ENCODE measurements at places on chromosomes 5 and 9. TPM values are rescaled to one million over a fixed set of nuclear protein-coding genes. Genes with fewer than 3 reads are reported as not detected.

ZBED3 gene
- 5.9 TPM for total RNA-seq

PCDHB15 gene
- 3.3 TPM for total RNA-seq

TAF1L gene
- total RNA-seq, result not detected

PCDHGB1 gene
- total RNA-seq, result 5.9 TPM

CA9 gene
- total RNA-seq, result not detected

FAM221B gene
- not detected for total RNA-seq

MOB3B gene
- total RNA-seq, result 13.1 TPM
